ENCODE measurements at places on chromosomes 2 and 18.

GRCh38 chr2:106816974-106817373, 69.0 kb downstream of the ST6GAL2 start:
- DNase-seq, result no peak

GRCh38 chr2:81389203-81389602, 1084.7 kb upstream of the LRRTM1 start:
- DNase-seq, result no peak

GRCh38 chr2:8980096-8980495, 23.4 kb downstream of the MBOAT2 start:
- no peak for DNase-seq

GRCh38 chr2:105888625-105889024, 143.9 kb downstream of the NCK2 start:
- DNase-seq, result no peak

- DNase-seq, result peak; percentile 67
Measured at GRCh38 chr2:204664708-204665121, 119.4 kb downstream of the PARD3B start.
